IMR-90 (cell line): ENCODE measurements at places on chromosomes 5 and 9. TPM values are rescaled to one million over a fixed set of nuclear protein-coding genes. Genes with fewer than 3 reads are reported as not detected.

DNA sequence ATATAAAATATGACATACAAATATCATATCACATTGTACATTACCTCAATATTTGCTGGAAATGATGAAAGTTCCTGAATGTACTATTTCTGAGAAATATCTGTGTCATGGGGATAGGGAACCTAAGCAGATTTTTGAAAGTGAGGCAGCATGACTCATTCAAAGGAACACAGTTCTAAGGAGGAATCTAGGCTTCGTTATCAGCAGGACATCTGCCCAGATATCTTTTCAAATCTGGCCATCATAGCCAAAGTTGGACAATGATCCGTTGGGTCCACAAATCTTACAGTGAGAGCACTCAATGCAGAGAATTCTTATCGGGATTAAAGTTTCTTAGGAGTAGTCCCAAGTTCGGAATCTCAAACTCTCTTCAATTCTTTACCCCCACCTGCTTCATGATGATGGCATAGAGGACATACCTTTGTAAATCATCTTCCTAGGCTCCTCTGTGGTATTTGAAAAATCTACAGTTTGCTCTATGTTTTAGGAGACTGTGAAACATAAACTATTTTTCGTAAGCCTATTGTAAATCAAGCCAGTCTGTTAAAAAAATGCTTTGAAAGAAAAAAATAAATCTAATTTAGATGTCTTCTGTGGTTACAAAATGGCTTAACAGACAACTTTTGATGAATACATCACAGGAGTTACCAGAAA, 29.4 kb upstream of the ALDH1A1 start:
- no peaks in the 10 kb centered on the region for H3K36me3 ChIP-seq
- H3K27me3 ChIP-seq, result no peaks in the 10 kb centered on the region; the same call in 1 of the 2 replicates
- DNase-seq, result no peak
- H3K4me3 ChIP-seq, result no peak overlapping the region

DNA sequence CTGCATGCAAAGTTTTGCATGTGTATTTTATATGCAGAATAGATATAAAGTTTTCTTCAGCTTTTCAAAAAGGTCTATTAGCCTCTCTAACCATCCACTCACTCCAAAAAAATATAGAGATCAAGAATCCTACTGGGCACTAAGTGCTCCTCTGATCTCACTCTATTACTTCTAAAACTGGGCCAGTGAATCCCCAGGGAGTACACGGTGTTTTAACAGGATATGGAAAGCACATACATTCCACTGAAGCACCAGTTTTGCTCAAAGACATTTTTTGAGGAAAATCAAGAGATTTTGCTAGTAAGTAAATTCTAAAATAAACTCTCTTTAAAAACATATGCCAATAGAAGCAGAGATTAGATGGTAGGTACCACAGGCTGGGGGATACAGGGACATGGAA, 95.2 kb downstream of the DEPDC1B start:
- no peaks in the 10 kb centered on the region for H3K4me1 ChIP-seq
- DNase-seq, result no peak
- no peaks in the 10 kb centered on the region for H3K27me3 ChIP-seq
- H3K27ac ChIP-seq, result no peak overlapping the region
- H3K36me3 ChIP-seq, result no peaks in the 10 kb centered on the region
- no peak overlapping the region for H3K4me3 ChIP-seq

DNA sequence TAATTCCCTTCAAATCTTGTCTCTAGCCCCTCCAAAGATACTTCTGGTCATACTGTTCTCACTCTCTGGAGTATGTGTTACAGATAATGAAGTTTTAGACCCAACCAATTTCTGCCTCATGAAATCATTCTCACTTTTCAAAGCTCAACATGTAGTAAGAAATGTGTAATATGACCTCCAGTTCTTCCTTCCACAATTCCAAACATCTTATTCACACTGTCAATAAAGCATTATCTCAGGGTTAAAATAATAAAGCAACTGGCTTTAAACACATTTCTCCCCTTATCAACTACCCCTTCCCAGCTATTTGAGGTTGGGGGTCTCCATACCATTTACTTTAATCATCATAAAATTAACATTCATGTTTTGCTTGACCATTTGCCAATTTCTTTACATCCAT, 654.1 kb downstream of the RAB3C start:
- DNase-seq, result no peak
- H3K36me3 ChIP-seq, result no peaks in the 10 kb centered on the region
- no peak overlapping the region for H3K27ac ChIP-seq
- H3K4me3 ChIP-seq, result no peak overlapping the region

GARIN3 gene
- total RNA-seq, result not detected in 2 replicates

NPR3 gene
- 88.2 and 89.4 TPM in 2 replicates for total RNA-seq

TRIM7 gene
- 0.54 and 0.83 TPM in 2 replicates for total RNA-seq

HBEGF gene
- 18.8 and 26.9 TPM in 2 replicates for total RNA-seq
